HT-29 (cell line): ENCODE measurements at places on chromosomes 4 and X. TPM values are rescaled to one million over a fixed set of nuclear protein-coding genes. Genes with fewer than 3 reads are reported as not detected.

GRCh38 chr4:147084861-147085260 is 139.2 kb upstream of the TTC29 start:
- DNase-seq, result no peak

DNA sequence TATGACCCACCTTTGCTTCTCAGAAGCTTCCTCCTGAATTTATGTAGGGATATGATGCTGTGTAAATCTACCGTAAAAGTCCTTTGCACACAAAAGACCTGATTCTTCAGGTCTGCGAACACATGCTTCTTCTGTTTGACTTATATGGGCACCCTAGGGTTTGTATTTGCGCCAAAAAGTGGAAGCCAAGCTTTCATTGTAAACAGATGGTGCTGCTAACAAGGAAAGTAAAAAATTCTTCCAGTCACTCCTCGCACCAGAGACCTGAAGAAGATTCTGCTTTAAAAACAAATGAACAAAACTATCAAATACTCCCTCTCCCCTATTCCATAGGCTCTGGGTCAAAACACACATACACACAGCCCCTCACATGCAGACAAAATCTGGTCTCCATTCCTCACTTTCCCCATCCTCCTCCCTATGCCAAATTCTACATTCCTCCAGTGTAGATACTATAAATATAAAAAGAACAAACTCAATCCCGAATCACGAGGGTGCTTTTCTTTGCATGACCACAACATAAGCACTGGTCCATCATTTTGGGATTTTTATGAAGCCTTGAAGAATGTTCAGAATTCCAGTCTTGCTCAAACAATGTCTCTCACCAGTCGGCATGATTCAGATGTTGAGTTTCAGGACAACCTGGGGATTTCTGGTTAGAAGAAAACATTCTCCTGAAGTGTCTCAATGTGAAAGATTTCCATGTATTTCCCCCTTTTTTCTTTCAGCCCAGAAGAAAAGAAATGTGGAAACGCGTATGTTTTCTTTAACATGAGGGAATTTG is 125.1 kb downstream of the PALLD start:
- DNase-seq, result no peak

- DNase-seq, result no peak
These were observed 22.2 kb downstream of the LIN54 start for GRCh38 chr4:82988323-82988832.

DNA sequence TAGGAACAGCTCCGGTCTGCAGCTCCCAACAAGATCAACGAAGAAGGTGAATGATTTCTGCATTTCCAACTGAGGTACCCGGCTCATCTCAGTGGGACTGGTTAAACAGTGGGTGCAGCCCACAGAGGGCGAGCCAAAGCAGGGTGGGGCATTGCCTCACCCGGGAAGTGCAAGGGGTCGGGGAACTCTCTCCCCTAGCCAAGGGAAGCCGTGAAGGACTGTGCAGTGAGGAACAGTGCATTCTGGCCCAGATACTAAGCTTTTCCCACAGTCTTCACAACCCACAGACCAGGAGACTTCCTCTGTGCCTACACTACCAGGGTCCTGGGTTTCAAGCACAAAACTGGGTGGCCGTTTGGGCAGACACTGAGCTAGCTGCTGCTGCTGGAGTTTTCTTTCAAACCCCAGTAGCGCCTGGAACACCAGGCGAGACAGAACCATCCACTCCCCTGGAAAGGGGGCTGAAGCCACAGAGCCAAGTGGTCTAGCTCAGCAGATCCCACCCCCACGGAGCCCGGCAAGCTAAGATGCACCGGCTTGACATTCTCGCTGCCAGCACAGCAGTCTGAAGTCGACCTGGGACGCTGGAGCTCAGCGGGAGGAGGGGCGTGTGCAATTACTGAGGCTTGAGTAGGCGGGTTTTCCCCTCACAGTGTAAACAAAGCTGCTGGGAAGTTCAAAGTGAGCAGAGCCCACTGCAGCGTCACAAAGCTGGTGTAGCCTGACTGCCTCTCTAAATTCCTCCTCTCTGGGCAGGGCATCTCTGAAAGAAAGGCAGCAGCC is 84.6 kb downstream of the THOC2 start:
- peak; percentile 86 for DNase-seq

DNA sequence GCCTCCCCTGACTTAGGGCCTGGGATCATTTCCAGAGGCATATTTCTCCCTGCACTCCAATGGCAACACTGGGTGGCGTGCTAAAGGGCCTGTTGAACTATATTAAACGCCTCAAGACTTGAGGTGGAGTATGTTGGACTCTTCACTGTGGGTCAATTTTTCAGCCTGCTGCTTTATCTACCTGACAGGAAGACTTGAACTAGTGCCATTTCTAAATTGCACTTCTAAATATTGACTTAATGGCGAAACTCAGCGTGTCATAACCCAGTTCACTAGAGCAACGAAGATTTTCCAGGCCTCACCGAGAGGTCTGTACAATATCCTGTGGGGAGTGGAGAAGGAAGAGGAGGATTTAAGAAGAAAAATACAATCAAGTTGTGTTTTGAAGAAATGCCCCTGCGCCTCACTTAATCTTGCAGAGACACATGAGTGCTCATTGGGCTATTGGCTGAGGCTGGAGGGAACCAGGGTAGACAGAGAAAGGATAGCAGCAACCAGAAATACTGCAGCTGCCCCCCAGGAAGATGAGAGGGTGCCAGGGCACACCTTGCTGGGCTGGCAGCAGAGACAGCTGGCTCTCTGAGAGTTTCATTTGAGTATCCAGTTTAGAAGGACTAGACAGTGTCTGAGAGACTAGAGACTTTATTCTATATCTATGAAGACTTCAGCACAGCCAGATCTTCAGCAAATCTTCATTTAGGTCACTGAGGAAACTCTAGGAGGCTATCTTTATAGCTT is 67.4 kb downstream of the ENPP6 start:
- no peak for DNase-seq

GRCh38 chr4:78775303-78776078 is 659 bp upstream of the BMP2K start:
- peak; percentile 83 for DNase-seq

GRCh38 chr4:177841258-177841657 is 399.0 kb upstream of the AGA start:
- no peak for DNase-seq

DNA sequence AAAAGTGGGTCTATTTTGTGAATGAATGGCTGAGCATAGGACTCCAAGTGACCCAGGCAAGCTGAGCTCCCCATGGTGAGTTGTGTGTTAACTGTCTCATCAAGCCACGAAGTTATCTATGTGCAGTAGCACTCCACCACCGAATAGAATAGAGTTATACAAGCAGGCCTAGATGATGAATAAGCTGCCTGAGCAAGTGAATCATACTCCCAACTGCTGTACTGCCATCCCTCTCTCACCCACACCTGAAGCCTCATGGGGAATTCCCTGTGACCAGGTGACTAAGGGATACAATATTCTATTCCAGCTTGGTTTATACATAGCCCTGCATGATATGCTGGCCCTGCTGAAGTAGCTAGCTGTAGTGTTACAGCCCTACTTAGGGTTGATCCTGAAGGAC is 38.7 kb downstream of the KDM5C start:
- DNase-seq, result no peak

DNA sequence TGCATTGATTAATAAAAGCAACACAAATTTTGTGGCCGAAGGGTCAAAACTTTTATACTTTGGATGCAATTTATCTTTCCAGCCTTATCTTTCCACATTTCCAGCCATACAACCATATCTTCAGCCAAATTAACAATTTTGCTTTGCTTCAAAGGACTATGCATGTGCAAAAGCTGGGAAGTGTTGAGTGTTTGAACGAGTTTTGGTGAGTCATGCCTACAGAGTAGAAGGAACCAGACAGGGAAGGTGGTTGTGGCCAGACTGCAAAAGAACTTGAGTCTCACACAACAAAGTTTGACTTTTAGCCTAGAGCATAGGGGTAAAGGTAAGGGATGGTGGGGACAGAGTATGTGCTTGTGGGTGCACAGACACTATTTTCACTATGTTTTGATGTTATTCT is 53.0 kb upstream of the GABRA2 start:
- DNase-seq, result no peak

- DNase-seq, result no peak
These were observed 44.5 kb upstream of the MAGEB2 start for GRCh38 chrX:30170900-30171299.

DNA sequence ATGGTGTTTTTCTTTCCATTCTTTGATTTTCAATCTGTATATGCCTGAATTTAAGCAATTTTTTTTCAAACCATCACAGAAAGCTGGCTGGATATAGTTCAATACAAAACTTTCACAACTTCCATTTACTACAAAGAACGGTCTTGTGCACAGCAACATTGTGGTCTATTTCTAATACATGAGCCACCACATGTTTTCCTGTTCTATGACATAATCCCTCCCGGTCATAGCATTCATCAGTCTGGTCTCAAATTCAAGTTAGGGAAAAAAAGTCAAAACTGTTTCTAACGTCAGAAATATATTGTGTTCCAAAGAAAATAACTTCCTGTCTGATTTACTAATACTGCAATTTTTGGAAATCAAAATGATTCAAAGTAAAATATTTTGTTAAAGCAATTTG is 7.5 kb upstream of the CXCL6 start:
- DNase-seq, result no peak

DNA sequence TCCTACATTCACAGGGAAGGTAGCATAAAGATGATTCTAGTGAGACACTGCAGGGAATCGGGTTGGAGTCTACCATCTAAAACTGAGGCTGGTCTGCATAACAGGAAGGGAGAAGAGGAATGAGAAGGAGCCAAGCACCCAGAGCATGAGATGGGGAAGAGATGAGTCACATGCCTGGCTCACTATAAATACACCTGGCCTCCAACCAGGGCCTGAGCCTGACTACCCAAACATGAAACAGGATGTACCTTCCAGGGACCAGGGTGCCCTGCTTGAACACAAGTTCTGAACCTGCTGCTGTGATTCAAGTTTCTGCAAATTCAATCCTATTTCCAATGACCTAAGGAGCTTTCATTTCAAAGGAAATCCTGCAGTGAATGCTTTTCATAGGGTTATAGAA is 24.9 kb downstream of the CD99L2 start:
- DNase-seq, result no peak

- no peak for DNase-seq
These were observed at the start of gene RGN for GRCh38 chrX:47078129-47079043. Gene RGN, plus strand, starts transcription at chrX:47078443. Its CDS starts 2,702 bp downstream, at chrX:47081145.

DNA sequence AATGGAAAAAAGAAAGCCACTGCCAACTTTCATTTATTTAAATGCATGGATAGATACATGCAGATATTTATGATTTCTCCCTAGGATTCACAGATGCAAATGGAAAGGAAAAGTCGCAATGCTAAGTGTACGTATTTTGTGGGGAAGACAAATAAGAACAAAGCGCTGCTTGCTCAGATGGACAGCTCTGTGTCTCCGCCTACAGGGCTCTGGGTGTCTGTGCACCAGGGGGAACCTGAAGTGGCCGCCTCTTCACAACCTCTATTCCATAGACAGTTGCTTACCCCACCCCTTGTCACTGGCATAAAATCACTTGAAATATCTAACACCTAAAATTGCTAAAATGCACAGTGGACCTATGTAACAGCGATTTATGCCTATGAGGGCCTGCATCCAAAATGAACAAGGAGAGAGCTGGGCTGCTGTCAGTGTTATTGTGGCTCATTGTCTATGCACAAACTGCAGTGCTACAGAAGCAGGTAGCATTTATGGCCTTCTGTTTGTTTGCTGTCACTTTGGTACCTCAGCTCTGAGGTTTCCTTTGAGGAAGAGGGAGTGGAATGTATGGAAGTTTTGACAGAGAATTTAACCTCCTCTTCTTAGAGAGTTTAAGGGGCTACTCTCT is 58.6 kb upstream of the PAGE1 start:
- peak; percentile 66 for DNase-seq

- DNase-seq, result peak; percentile 51
These were observed 595 bp downstream of the MBNL3 start for GRCh38 chrX:132488180-132488705.

- DNase-seq, result no peak
These were observed 53.7 kb downstream of the ZFX start for GRCh38 chrX:24203072-24203808.

DNA sequence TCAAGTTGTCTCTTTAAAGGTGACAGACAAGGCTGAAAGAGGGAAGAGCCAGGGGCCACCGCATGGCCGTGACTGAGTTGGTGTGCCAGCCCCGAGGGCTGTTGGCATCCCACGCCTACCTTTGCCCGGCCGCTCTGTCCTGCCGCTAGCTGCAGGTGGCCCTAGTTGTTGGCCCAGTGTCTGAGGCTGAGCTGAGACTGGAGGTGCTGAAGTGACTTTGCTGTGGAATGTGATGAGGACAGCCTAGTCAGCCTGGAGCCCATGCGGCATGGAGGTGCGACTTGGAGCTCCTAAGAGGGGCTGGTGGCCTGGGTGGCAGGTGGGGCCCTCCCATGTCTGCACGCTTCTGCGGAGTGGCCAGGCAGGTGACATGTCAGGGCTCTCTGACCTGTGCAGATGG is 6.6 kb downstream of the TADA2B start:
- no peak for DNase-seq

DNA sequence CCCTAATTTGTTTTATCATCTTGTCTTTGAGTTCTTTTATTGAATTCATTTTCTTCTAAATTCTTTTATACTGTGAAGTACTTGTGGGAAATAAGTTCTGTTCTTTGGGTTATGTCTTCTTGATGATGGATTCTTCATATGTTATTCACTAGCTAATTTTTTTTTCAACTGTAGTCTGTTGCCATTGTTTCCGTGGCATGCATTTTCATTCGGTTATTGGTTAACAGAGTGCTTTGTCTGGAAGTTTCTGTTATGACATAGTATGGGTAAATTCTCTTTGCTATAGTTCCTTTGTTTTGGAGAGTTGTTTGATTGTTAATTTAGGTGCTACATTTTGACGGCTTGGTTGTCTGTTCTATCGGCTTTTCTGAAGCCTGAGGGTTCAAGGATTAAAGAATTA is 184.9 kb upstream of the AADAT start:
- no peak for DNase-seq

DNA sequence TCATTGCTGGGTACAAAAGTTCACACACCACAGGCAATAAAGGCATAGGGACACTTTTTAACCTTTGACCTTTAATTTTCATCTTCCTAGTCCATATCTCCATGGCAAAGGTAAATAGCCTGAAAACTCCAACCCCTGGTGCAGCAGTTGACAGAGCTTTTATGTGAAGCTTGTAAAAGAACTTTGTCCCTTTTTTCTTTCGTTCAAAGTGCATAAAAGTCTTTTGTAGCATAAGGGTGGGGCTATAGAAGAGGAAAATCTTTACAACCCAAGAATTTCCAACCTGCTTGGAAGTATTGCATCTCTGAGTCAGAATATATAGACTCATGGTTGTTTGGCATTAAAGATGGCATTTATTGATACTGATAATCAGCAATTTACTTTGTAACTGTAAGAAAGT is 20.4 kb downstream of the POF1B start:
- DNase-seq, result peak; percentile 91

GRCh38 chr4:67325791-67326190 is 219.5 kb downstream of the CENPC start:
- DNase-seq, result no peak

GRCh38 chr4:73619346-73619745 is 890 bp downstream of the RASSF6 start:
- DNase-seq, result no peak

- DNase-seq, result no peak
These were observed 68.3 kb downstream of the SPIN4 start for GRCh38 chrX:63282828-63283227.

GRCh38 chr4:20383969-20384368 is 132.3 kb downstream of the SLIT2 start:
- DNase-seq, result no peak

Gene SEPTIN11
- 24.7 and 27.6 TPM in 2 replicates for total RNA-seq

Gene PDE5A
- total RNA-seq, result 2.0 and 3.0 TPM in 2 replicates

Gene C1QTNF7
- total RNA-seq, result not detected in 2 replicates

Gene MTNR1A
- total RNA-seq, result not detected in 2 replicates

Gene PPP1R2C
- not detected in 2 replicates for total RNA-seq

Gene APOOL
- total RNA-seq, result 3.1 and 4.2 TPM in 2 replicates

Gene STPG2
- total RNA-seq, result not detected in 2 replicates
